T follicular helper cell (primary cell): ENCODE measurements at places on chromosomes 5 and 9.

DNA sequence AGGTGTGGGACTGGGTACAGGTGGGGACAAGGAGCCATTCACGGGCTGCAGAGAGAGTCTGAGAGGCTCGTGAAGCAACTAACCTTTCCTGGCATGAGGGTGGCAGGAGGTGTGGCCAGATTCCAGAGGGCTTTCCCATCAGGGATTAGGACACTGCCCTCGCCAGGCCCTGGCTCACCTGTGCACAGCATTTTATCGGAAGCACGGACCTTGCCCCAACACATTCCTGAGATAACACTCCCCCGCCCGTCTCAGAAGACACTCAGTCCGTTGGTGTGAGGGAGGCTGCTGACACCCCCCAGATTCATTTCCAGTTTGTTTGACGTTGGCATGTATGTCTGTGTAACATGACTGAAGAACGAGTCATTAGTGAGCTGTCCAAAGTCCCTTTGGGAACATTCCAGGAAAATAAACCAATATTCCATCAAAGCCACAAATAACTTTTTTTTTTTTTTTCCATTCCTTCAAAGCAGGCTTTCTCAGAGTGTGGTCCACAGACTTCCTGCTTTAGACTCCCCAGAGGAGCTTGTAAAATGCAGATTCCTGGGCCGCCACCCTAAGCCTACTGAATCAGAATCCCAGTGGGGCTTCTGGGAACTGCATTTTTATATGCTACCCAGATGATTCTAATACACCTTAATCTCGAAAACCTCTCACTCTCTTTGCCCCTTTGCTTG is 23.4 kb downstream of the WWC1 start:
- no peak for DNase-seq

GRCh38 chr5:16437977-16438376 is 27.6 kb downstream of the ZNF622 start:
- no peak for DNase-seq

- no peak for DNase-seq
Observed at GRCh38 chr5:140567136-140567818, 2.6 kb downstream of the SLC35A4 start.

- DNase-seq = no peak
Observed at GRCh38 chr5:109863752-109864151, 174.0 kb downstream of the MAN2A1 start.

DNA sequence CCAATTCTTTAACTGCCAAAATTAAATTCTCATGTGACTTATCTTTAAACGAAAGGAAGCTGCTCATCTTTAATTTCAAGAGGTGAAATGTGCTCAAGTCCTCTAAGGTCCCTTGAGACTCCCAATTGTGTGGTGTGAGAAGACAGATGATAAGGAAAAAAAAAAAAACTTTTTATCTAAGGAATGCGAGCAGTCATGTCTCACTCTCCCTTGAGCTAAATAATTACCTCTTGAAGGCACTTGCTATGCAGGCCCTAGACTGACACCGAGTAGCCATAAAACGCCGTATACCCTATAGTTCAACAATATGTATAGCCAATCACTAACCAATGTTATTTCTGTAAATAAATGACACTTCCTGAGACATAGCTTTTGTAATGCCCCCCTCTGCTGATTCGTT is 1.5 kb upstream of the DTWD2 start:
- DNase-seq = no peak

DNA sequence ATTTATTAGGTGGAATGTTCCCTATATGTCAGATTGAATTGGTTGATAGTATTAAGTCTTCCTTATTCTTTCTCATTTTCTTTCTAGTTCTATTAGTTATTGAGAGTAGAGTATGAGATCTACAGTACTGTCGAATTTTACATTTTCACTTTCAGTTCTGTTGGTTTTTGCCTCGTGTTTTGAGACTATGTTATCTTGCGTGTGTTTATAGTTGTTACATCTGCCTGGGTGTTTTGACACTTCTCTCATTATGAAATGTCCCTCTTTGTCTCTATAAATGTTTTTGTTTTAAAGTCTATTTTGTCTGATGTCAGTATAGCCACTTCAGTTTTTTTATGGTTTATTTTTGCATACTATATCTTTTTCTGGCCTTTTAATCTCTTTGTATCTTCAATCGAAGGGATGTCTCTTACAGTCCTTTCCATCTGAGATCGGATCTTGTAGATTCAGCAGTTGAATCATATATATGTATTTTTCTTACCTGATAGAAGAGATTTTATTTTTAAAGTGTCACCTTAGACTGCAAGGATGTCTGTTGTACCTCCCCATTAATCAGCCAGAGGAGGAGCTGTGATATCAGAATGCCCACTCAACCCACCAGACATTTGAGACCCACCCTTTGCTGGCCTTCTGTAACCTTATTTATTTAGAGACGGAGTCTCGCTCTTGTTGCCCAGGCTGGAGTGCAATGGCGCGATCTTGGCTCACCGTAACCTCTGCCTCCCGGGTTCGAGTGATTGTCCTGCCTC is 20.7 kb downstream of the EHMT1 start:
- DNase-seq = no peak

GRCh38 chr5:157914151-157914788 is 55.3 kb upstream of the CLINT1 start:
- DNase-seq = no peak

- DNase-seq = peak; percentile 62
Observed at GRCh38 chr9:36023260-36024048, 13.3 kb upstream of the RECK start.

DNA sequence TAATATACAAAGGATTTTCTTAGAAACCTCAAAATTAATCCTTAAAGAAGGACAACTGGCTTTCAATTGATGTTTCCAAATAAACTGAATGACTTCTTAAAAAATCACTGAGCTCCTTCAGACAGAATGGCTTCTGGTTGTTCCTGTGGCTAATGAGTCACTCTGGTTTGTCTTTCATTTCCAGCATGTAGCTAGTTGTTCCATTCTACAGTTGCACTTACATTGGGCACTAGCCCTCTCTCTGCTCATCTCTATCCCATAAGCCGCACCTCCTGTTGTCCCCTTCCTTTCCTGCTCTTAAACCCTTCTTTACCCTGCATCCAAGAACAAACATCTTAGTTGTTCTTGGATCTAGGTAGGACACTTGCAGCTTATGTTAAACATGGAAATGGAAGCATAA is 235.3 kb upstream of the HAPLN1 start:
- no peak for DNase-seq

GRCh38 chr5:64952951-64953673 is 184.4 kb downstream of the CWC27 start:
- no peak for DNase-seq

- no peak for DNase-seq
Observed at GRCh38 chr5:173140769-173141168, 3.6 kb upstream of the BNIP1 start.

GRCh38 chr9:38681747-38682227 is 38.1 kb downstream of the FAM240B start:
- no peak for DNase-seq

DNA sequence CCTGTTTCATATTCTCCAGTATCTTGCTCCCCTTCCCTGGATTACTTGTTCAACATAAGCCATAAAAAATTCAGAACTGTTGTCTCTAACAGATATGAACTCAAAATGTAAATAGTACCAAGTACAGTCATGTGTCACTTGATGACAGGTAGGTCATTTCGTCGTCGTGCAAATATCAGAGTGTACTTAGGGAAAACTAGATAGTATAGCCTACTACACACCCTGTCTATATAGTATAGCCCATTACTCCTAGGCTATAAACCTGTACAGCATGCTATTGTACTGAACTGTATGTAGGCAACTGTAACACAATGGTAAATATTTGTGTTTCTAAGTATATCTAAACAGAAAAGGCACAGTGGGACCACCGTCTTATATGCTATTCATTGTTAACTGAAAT is 39.1 kb downstream of the SMIM15 start:
- DNase-seq = no peak

- no peak for DNase-seq
Observed at GRCh38 chr9:69963803-69964202, 79.8 kb upstream of the MAMDC2 start.

DNA sequence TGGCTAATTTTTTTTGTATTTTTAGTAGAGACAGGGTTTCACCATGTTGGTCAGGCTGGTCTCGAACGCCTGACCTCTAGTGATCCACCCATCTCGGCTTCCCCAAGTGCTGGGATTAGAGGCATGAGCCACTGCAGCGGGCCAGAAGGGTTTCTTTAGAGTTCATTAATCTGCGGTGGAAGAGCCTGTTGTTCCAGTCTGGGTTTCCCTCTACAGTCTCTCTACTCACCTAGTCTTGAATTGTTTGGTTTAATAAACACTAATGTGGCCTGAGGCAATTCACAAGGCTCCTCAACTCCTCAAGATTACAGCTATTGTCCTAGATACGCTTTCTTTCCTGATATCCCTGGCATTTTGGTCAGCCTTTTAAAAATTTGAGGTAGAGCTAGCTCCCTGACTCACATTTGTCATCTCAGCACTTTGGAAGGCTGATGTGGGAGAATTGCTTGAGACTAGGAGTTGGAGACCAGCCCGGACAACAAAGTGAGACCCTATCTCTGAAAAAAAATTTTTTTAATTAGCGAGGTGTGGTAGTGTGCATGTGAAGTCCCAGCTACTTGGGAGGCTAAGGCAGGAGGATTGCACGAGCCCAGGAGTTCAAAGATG is 4.6 kb upstream of the SAR1B start:
- DNase-seq = no peak

GRCh38 chr9:73869264-73869663 is 627.9 kb upstream of the RORB start:
- DNase-seq = no peak

- DNase-seq = no peak
Observed at GRCh38 chr9:73541923-73542322, 390.3 kb downstream of the ANXA1 start.

DNA sequence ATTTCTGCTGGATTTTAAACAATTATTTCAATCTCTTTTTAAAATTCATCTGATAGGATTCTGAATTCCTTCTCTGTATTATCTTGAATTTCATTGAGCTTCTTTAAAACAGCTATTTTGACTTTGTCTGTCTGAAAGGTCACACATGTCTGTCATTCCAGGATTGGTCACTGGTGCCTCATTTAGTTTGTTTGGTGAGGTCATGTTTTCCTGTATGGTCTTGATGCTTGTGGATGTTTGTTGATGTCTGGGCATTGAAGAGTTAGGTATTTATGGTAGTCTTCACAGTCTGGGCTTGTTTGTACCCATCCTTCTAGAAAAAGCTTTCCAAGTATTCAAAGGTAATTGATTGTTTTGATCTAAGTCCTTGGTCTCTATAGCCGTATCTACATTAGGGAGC is 39.1 kb downstream of the DENND4C start:
- DNase-seq = no peak
